OCI-M1 (cell line): ENCODE measurements at places on chromosomes 13 and 19.

- DNase-seq = no peak
Observed at GRCh38 chr13:98918771-98919170, 59.1 kb downstream of the DOCK9 start.

DNA sequence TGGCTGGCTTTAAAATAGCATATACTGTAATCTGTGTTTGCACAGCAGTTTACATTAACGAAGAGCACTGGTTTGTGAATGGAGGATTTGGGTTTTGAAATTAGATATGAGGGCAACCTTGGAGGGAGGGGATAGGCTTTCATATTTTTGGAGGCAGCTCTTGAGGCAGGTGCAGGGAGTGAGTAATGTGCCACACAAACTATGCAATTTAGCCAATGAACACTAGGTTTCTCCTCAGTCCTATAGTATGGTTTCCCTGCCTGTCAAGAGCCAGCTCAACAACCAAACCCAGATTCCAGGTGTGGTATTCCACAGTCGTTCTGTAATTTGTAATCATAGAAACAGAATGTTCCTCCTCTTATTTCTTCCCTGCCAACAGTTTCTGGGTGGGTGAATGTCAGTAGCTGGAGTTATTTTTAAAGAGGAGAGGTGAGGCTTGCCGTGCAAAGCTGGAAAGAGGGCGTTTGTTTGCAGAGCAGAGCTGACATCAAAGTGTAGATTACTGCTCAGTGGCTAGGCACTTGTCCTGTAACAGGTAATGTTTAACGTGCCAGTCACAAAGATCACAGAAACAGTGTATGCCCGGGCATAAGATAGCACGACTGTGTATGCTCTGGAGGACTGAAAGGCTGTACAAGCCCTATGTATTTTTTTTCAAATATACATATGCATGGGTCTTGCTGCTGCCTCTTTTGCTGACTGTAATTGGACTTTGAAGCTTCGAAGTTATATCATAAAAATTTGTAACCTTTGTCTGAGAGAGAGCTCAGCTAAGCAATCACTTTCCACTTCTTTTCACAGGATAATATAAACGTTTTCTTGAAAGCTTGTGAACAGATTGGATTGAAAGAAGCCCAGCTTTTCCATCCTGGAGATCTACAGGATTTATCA, 124.2 kb downstream of the LMO7 start:
- peak; percentile 71 for DNase-seq

- DNase-seq = peak; percentile 56
Observed at GRCh38 chr13:72383646-72384045, 343.8 kb downstream of the MZT1 start.

DNA sequence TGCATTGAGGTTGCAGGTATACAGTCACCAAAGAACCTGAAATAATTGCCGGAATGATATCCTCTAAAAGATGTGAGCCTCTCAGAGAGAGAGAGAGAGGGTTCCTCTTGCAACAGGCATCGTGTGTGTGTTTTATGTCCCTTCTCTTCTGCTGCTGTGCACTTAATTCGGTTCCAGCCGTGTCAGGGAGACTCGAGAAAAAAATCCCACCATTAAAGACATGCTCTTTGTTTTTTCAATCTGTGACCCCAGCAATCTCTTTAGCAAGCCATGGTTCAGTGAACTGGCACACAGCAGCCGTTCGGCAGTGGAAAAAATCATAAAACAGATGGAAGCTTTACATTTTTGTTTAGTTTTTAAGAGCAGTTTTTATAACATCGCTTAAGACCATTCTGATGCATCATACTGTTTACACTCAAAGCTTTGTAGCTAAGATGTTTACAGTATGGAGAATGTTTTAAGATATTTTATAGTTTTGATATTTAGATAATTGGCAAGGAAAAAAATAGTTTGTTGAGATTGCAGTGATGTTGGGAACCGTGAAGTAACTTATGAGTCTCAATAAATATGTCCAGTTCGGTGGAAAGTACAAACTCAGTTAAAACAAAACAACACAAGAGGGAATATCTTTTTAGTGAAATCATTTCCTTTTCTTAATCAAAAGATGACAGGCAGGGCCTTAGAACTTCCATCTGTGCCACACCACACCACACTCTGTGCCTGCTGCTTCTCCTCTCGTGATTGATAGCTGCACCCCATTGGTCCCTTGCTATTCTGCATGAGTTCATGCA, 31.2 kb upstream of the ZNF536 start:
- no peak for DNase-seq

- no peak for DNase-seq
Observed at GRCh38 chr13:73820688-73821087, 313.5 kb downstream of the KLF12 start.

DNA sequence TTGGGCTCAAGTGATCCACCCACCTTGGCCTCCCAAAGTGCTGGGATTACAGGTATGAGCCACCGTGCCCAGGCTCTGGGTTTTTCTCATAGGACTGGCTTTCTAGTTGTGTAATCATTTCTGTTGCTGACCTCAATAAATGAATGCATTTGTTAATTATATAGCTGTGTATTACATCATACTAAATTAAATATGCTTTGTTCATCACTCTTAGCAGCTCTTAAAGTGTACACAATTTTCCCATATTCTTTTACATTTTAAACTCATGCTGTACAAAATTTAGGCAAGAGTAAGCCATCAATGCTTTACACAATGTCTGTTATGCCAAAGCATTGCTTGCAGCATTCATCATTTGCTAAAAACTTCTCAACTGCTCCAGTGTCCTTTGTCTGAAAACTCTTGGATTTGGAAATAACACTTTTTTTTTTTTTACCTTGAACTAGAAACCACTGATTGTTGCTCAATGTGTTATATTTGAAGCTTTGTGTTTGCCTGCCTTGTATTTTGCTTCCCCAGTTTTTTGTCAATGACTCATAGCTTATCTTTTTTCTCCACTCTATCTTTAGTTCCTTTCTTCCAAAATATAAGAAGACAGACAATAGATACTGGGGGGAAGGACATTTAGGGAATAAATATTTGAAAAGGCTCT, 31.4 kb downstream of the CCDC122 start:
- peak; percentile 89 for DNase-seq

DNA sequence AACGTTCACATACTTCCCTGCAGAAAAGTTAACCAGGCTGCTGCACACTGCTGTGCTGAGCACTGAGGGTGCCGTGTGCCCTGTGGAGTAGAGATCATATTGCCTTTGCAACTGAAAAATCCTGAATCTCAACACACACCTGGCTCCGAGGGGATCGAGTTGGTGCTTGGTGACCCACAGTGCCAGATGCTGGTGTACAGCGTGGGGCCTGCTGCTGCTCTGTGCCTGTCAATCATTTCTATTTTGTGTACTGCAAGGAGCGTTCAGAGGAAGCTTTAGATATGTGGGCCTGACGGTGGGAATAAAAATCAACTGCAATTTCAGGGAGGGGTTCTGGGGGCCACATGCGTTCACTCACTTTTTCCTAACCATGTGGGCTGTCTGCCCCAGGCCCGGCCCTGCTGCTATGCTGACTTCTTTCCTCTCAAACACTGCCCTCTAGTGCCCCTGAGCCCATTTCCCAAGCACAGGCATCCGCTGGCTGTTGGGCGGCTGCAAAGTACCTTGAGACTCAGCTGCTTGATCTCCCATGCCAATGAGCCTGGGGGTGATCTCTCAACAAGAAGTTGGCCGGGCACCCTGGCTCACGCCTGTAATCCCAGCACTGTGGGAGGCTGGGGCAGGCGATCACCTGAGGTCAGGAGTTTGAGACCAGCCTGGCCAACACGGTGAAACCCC, 9.7 kb upstream of the LENG8 start:
- peak; percentile 29 for DNase-seq

DNA sequence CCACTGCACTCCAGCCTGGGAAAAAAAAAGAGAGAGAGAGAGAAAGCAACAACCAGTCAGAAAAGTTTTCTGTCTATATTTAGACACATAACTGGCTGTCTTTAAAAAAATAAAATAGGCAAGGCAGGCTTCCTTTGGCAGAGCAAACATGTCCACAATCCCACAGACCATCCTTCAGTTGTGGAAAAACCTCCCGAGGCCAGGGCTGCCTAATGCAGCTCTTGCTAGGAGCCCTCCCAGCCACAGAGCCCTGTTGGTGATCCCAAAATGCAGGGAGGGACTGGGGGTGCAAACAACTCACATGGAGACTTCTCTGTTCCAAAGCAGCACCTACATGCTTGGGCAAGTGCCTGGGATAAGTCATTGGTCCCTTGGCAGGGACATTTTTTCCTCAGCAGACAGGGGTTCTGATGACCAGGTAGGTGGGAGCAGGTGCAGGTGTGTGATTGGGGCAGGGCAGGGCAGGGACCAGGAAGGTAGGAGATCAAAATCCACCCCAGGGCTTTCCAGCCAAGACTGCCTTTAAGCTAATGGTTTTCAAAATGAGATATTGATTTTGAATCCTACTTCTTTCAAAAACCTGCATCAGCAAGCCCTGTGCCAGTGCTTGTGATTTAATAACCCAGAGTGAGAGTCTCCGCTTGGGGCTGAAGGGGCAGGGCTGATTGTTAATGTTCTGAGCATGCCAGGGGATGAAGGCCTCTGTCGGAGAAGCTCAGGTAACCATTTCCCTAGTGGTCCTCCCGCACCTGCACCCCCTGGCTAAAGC, 178.5 kb downstream of the USP12 start:
- no peak for DNase-seq

- no peak for DNase-seq
Observed at GRCh38 chr19:2083174-2083854, 12.8 kb downstream of the MOB3A start.

- DNase-seq = peak; percentile 19
Observed at GRCh38 chr13:61600360-61601033, 184.8 kb upstream of the PCDH20 start.
